ENCODE measurements at places on chromosomes 2 and 18.

- DNase-seq: no peak
Observed at GRCh38 chr2:2960441-2961133, 417.0 kb downstream of the EIPR1 start.

DNA sequence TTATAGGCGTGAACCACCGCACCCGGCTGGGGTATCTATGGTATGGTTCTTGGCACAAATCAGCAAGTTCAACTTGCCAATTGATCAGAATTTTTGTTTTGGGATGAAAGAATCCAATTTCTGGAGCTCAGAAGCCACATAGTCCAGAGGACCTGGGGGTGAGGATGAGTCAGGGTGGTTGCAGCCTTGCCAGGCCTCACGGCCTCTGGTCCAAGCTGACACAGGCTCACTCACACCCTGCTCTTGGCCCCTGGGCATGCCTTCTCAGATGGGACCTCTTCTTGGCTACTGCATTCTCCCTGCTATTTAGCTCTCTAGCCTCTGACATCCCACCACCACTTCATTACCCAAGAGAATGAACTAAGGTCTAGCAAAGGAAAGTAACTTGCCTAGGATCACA, 16.3 kb downstream of the CAPG start:
- no peak for DNase-seq

DNA sequence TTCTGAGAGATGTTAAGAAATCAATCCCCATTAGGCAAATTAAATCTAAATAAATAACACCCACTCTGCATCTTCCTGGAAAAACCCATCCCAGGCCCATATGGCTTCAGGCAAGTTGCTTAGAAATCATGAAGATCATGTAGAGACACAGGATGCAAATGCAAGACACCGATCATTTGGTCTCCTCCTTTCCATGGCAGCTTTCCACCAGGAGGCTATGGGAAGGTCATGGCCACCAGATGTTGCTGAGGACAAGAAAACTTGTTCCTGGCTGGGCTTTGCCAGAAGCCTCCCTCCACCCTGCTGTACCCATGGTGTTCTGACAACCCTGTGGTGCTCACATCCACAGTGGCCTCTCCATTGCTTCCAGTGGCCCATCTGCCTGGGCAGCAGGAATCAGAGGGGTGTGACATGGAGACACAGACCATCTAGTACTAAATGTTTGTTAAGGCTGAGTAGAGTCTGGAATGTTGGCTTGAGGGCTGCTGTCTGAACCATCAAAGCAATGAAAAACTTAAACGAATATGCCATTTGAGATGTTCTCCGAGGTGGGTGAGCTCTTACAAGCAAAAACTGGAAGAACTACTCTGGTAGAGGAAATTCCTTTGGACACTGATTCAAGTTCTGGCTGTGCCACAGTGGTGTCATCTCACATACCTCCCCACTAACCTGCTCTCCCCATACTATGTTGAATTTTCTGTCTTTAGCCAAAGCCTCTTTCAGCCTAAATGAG, 293.2 kb downstream of the TNS1 start:
- DNase-seq: no peak

GRCh38 chr2:191180713-191181112, 29.9 kb upstream of the STAT4 start:
- DNase-seq: no peak

DNA sequence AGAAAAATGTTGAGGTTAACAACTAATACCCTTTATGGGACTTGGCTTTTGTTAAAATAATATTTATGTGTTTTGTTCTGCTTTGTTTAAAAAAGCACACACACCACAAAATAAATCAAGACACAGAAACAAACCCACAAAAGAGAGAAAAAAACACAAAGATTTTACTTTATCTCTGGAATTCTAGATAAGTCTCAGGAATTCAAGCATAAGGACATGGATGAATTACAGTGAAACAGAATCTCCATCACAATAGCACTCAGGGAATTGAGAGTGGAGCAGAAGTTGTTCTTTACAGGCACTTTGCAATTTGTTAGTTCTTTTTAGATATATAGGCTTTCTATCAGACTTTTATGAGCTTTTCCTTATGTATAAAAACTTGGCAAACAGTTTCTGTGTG, 360.9 kb upstream of the ZC3H15 start:
- DNase-seq: no peak

GRCh38 chr2:103249462-103249861, 487.6 kb downstream of the TMEM182 start:
- no peak for DNase-seq

- DNase-seq: no peak
Observed at GRCh38 chr18:41324020-41324791, 630.8 kb upstream of the PIK3C3 start.
